Left ventricle myocardium inferior (tissue), 1 donor: ENCODE measurements at places on chromosomes 5 and 9. TPM values are rescaled to one million over a fixed set of nuclear protein-coding genes. Genes with fewer than 3 reads are reported as not detected.

Gene PCDHGA10
- 5.0 TPM for total RNA-seq

Gene VLDLR
- 144 TPM for total RNA-seq

Gene RLN1
- not detected for total RNA-seq

Gene SMIM33
- total RNA-seq: not detected

Gene ALDH7A1
- 30.5 TPM for total RNA-seq

Gene ORM2
- not detected for total RNA-seq

Gene SPINK4
- not detected for total RNA-seq

Gene HARS1
- total RNA-seq: 38.7 TPM

Gene GLIPR2
- total RNA-seq: 8.7 TPM

Gene WWC1
- 2.2 TPM for total RNA-seq

Gene SLC6A3
- not detected for total RNA-seq

Gene NEUROG1
- not detected for total RNA-seq

Gene C5
- total RNA-seq: 0.63 TPM

Gene LIFR
- 45.8 TPM for total RNA-seq

Gene ASB6
- total RNA-seq: 9.0 TPM
